Cardiac atrium fibroblast (primary cell): ENCODE measurements at places on chromosomes 4 and X. TPM values are rescaled to one million over a fixed set of nuclear protein-coding genes. Genes with fewer than 3 reads are reported as not detected.

The CT45A5 gene
- not detected in 2 replicates for total RNA-seq

The C4orf36 gene
- total RNA-seq, result 0.49 TPM in 1 of 2 replicates, not detected in the other

The POF1B gene
- not detected in 2 replicates for total RNA-seq

The TMEM185A gene
- total RNA-seq, result 8.1 and 11.0 TPM in 2 replicates

The EGF gene
- not detected in 2 replicates for total RNA-seq

The UGT2B10 gene
- not detected in 2 replicates for total RNA-seq

The UGT2A1 gene
- total RNA-seq, result 0.16 TPM in 1 of 2 replicates, not detected in the other

The JAKMIP1 gene
- 0.18 and 0.97 TPM in 2 replicates for total RNA-seq

The POU3F4 gene
- not detected in 2 replicates for total RNA-seq

The AFAP1 gene
- total RNA-seq, result 117 and 125 TPM in 2 replicates

The DCAF8L2 gene
- not detected in 2 replicates for total RNA-seq

The PHOX2B gene
- total RNA-seq, result not detected in 2 replicates
